Stimulated activated naive CD8-positive, alpha-beta T cell treated with anti-CD3 and anti-CD28 coated beads, Interleukin-15, amount 100 ng/mL, for 72 hours (primary cell): ENCODE measurements at places on chromosomes 12 and 14.

- DNase-seq, result no peak
These were observed 120.2 kb downstream of the EMP1 start for GRCh38 chr12:13316587-13317246.

GRCh38 chr14:23162800-23163199 is 20.7 kb downstream of the SLC7A8 start:
- DNase-seq, result no peak

GRCh38 chr12:123951467-123951866 is 21.2 kb downstream of the CCDC92 start:
- DNase-seq, result no peak

DNA sequence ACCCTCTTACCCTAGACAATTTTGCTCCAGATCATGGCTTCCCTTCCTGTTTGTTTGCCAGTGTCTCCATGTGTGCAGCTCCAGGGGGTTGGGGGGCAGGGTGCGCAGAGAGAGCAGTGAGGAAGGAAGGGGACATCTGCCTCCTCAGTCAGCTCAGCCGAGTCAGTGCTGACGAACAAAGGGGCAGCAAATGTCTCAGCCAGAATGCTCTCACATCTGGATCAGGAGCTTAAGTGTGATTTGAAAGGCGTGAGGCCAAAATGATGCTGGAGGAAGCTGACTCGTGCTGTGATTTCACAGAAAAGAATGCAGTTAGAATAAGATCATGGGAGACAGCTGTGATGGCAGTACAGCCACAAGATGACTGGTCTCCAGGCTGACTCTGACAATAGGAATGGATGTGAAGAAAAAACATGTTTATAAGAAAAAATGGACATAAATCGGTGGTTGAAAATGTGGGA is 27.1 kb upstream of the CDK17 start:
- no peak for DNase-seq

GRCh38 chr12:58139894-58140293 is 198.5 kb downstream of the ATP23 start:
- no peak for DNase-seq

DNA sequence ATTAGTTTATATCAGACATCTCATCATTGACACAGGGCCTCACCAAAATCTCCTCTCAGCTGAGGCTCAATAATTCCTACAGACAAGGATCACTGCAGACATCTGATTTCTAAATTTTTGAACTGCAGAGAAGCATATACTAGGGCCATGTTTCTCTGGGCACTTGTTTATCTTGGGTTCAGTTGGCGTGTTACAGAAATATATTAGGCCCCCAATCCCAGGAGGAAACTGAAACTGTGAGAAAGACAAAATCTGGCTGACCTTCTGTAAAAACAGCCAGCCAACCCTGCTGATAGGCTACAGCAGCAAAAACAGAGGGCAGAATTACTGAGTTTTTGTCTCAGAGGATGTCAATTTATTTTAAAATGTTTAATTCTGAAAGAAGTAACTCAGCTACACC is 634.6 kb downstream of the ETNK1 start:
- DNase-seq, result no peak

DNA sequence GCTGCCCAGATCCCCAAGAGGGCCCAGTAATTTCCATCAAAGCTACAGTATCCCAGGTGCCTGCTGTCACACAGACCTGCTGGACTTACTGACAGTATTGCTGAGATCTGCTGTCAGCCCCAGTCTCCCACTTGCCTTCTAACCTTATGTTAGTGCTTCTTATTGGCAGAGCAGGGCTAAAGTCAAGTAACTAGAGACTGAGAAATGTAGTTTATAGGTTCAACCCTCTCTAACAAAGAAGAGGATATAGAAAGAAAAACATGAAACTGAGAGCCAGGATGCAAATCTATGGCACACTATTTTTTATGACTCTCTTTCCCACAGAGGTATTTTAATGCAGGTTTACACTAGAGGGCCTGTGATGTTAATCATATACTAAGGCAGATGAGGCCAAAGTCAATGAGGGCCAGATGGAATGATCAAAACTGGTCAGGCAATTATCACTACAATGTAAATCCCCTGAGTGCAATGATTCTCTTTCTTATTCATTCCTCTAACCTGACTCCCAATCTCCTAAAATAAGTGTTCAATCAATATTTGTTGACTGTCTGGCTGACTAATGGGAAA is 781.9 kb downstream of the VRK1 start:
- DNase-seq, result no peak

DNA sequence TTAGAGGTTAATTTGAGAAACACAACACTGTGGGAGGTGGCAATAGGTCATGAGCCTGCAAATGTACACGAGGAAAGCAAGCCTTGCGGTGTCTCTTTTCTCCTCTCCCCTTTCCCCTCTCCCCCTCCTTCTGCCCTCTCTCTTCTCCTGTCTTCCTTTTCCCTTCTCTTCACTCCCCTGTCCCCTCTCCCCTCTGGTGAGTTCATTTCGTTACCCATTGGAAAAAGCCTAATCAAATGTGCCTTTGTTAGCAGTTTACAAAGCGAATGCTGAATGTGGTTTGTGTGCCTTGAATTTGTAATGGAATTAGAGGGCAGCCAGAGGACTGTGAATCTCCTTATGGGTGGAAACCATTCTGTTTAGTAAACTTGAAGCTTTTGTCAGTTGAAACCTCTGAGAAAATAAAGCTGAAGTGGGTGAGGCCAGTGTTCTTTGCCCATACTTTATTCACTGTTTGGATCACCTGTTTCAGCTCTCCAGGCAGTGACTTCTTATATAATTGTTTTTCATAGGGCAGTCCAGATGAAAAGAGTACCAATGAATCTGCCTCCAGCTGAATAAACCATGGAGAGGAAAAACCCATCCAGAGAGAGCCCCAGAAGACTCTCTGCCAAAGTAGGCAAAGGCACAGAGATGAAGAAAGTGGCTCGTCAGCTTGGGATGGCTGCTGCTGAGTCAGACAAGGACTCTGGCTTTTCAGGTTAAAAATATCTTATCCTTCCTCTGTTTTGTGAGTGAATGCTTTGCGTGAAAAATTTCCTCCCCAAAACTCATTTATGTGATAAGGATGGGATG is 7.3 kb downstream of the CIPC start:
- DNase-seq, result no peak

GRCh38 chr12:20370866-20371519 is 2.7 kb downstream of the PDE3A start:
- DNase-seq, result no peak

DNA sequence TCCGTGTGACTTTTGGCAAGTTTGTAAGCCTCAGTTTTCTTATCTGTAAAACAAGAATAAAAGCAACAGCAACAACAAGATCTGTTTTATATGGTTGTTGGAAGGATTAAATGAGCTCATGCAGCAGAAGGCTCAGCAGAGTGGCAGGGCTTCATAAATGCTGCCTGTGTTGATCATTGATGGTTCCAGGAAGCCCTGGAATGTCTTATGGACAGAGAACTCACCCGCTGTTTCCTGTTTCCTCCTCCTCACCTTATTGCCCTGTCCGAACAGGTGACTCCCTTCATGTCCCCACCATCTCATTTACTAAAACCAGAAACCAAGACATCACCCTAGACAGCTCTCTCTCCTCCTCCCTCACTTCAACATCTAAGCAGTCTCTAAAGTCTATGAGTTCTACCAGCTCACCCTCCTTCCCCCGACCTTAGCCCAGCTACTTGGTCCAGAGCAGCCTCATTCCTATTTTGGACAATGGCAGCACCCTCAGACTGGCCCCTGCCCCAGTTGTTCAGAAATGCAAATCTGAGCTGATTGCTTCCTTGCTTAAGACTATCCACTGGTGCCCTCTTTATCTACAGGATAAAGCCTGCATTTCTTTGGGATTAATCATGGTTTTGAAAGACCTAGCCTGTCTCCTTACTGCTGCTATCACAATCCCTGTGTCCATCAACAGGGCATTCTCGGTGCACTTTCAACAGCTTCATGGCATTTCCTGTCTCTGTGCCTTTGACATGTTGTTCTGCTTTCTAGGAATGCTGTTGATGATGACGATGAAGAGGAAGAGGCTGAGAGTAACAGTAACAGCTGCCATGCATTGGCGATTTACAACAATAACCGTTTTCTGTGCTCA is 21.4 kb upstream of the GSG1 start:
- DNase-seq, result no peak

- no peak for DNase-seq
These were observed 51.9 kb upstream of the TSPAN11 start for GRCh38 chr12:30874455-30875321.

- no peak for DNase-seq
These were observed 88.4 kb upstream of the PARP11 start for GRCh38 chr12:3961591-3961990.

DNA sequence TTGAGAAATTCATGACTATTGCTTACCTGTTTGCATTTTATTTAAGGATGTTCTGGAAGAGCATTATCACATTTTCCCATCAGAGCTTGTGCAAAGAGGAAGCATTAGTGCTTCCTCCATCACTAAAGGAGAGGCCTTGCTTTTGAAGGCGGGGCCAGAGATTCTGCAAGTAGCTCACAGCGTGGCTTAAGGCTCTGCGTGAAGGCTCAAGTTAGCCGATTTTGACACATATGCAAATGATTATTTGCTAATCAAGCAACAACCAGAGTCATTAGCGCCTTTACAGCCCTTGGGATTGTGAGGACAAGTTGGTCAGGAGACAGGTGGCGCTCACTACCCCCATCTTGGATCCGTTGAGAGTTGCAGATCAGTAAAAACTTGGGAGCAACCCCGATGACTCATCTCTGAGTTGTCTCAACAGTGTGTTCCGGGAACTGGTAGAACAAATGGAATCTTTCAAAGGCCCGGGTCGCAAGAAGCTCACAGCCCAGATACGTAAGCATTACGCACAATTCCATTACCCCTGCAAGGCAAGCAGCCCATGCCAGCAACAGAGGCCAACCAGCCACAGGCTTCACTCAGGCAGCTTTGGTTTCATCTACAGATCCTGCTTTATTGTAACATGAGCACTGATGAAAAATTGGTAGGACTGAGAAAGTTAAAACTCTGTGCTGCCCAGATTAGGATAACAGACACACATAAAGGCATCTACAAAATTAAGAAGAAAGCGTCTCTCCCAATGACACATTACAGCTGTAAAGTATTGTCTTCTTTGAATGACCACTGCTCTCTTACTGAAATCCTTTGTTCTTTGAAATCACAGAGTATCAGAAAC is 34.9 kb upstream of the SPTSSA start:
- DNase-seq, result no peak

GRCh38 chr12:59432057-59432456 is 163.8 kb upstream of the SLC16A7 start:
- no peak for DNase-seq

DNA sequence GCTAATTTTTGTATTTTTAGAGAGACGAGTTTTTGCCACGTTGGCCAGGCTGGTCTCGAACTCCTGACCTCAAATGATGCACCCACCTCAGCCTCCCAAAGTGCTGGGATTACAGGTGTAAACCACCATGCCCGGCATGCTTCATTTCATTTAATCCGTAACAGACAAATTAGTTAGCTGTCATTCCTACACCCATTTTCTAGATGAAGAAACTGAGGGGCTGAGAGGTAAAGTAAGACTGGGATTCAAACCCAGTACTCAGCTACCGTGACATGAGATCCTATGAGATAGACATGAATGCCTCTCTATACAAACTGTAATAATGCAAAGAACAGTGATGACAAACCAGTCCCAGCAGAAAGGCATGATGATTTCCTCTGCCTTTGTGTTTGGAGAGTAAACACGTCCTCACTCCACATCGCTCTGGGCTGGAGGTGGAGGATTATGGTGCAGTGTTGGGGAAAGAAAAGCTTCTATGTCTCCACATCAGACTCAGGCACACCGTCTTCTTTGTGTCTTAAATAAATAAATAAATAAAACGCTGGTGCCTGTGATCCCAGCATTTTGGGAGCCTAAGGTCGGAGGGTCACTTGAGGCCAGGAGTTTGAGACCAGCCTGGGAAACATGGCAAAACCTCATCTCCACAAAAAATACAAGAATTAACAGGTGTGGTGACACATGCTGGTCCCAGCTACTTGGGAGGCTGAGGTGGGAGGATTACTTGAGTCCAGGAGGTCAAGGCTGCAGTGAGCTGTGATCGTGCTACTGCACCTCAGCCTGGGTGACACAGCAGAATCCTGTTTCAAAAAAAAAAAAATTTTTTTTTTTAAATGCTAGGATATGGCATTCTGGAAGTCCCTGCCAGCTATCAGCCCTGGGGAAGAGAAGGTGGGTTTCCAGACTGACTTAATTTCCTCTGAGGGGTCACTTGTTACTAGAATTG is 10.5 kb downstream of the VSX2 start:
- DNase-seq, result no peak

DNA sequence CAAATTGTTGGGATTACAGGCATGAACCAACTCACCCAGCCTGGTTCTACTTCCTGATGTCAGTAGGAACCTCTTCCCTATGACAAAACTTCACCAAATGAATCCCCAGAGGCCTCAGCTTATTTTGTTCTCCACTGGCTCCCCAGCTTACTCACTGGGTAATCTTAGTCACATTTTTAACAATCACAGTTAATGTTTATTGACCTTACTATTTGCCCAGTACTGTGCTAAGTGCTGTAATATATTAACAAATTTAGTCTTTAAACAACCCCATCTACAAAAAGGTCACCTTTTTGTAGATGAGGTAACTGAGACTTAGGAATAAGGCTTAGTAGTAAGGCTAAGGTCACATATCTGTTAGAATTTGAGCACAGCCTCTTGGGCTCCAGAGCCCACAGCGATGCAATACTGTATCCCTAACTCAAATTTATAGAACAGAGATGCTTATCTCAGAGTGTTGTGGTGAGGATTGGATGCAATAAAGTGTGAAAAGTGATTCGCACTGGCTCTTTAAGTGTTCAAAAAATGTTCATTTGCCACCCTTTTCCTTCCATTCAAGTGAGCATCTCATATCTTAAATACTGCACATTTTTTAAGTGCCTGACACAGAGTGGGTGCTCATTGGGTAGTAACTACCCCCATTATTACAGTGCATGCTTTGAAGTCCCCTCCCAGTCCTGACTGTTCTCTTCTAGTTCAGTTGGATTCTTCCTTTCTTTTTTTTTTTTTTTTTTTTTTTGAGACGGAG is 146.4 kb upstream of the ARHGAP5 start:
- DNase-seq, result no peak

DNA sequence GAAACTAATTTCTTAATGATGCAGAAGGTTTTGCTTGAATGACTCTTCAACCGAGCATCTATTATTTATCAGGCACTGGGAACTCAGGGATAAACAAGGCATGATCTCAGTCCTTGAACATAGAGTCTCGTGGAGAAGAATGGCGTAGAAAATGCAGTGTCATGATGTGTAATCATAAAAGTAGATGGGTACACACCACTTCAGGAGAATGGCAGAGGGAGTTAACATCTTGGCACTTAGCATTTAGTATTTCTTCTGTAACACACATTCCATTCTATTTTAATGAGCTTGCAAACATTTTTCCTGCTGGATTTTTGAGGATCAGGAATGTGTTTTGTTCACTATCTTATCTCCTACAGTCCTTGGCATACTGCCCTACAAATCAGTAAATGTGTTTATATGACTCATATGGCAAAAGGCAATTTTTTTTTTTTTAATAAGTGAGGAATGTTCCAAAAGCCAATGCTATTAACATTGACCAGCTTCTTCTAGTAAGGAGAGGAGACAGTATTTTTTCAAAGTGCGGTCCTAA is 3.8 kb downstream of the TXNRD1 start:
- DNase-seq, result no peak

- no peak for DNase-seq
These were observed 26.7 kb downstream of the ST8SIA1 start for GRCh38 chr12:22307811-22308210.
